Thoracic aorta (tissue), 2 donors: ENCODE measurements at places on chromosomes 1 and 21.

GRCh38 chr1:88825721-88826120, 65.6 kb downstream of the GTF2B start:
- H3K27ac ChIP-seq = no peak overlapping the region
- no peak for DNase-seq
- H3K36me3 ChIP-seq = no peaks in the 10 kb centered on the region
- no peak overlapping the region for H3K4me3 ChIP-seq

GRCh38 chr1:94831641-94832040, 11.5 kb downstream of the SLC44A3 start:
- no peaks in the 10 kb centered on the region for H3K36me3 ChIP-seq
- no peak overlapping the region for H3K4me3 ChIP-seq
- H3K4me1 ChIP-seq = no peaks in the 10 kb centered on the region
- no peak overlapping the region for H3K27ac ChIP-seq
- no peak for DNase-seq

GRCh38 chr1:51276286-51276685, 40.2 kb downstream of the RNF11 start:
- H3K4me1 ChIP-seq = peaks cover 7% of the 10 kb centered on the region
- no peaks in the 10 kb centered on the region for H3K36me3 ChIP-seq
- no peak for DNase-seq
- no peaks in the 10 kb centered on the region for H3K27me3 ChIP-seq

- H3K36me3 ChIP-seq = no peaks in the 10 kb centered on the region
- no peaks in the 10 kb centered on the region for H3K4me1 ChIP-seq
- no peak overlapping the region for H3K27ac ChIP-seq
- DNase-seq = no peak
Observed at GRCh38 chr1:205350124-205350523, 6.6 kb downstream of the KLHDC8A start.

- DNase-seq = no peak
- no peak overlapping the region for H3K27ac ChIP-seq
- no peaks in the 10 kb centered on the region for H3K4me1 ChIP-seq
- H3K36me3 ChIP-seq = no peaks in the 10 kb centered on the region
- no peak overlapping the region for H3K4me3 ChIP-seq
- no peaks in the 10 kb centered on the region for H3K27me3 ChIP-seq
Observed at GRCh38 chr1:29808141-29808995, 572.0 kb downstream of the PTPRU start.

GRCh38 chr1:183165456-183165855, 20.6 kb upstream of the LAMC2 start:
- no peaks in the 10 kb centered on the region for H3K4me1 ChIP-seq
- H3K4me3 ChIP-seq = no peak overlapping the region
- H3K27me3 ChIP-seq = no peaks in the 10 kb centered on the region
- DNase-seq = no peak
- H3K36me3 ChIP-seq = no peaks in the 10 kb centered on the region
- H3K27ac ChIP-seq = no peak overlapping the region

- H3K27ac ChIP-seq = no peak overlapping the region
- no peaks in the 10 kb centered on the region for H3K36me3 ChIP-seq
Observed at GRCh38 chr1:228030451-228031201, 23.8 kb downstream of the WNT3A start.

DNA sequence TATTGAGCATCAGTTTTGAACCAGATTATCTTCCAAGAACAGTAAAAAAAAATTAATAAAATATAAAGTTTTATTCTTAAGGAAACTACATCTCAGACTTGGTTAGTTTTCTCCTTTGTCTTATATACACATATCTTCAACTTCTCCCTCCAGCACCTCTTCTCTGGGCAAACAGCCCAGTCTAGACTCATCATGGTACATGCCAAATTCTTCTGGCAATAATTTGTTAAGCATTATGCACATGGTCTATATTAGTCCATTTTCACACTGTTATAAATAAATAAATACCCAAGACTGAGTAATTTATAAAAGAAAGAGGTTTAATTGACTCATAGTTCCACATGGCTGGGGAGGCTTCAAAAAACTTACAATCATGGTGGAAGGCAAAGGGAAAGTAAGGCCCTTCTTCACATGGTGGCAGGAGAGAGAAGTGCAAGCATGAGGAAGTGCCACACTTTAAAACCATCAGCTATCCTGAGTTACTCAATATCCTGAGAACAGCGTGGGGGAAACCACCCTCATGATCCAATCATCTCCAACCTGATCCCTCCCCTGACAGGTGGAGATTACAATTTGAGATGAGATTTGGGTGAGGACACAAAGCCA, 108.7 kb upstream of the RNPC3 start:
- H3K4me1 ChIP-seq = no peaks in the 10 kb centered on the region
- no peak for DNase-seq
- no peaks in the 10 kb centered on the region for H3K27me3 ChIP-seq
- no peak overlapping the region for H3K27ac ChIP-seq
- H3K4me3 ChIP-seq = no peak overlapping the region

DNA sequence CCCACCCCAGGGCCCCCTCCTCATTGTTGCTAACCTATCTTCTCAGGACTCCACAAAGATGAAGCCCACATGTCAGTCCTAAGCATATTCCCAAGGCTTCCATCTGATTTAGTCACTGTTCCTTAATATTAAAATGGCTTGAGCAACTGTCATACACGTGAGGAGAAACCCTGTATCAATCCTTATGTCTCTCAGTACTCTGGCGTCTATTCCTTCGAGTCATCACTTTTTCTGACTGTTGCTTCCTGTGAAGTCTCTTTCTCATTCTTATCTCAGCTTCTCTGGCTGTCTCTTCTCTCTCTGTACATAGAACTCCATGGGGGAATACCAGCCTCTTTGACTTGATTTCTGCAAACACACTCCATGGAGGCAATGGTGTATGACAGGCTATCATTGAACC, 98.4 kb downstream of the C4BPA start:
- H3K4me3 ChIP-seq = no peak overlapping the region
- no peak overlapping the region for H3K27ac ChIP-seq
- DNase-seq = no peak
- no peaks in the 10 kb centered on the region for H3K4me1 ChIP-seq

GRCh38 chr1:214473387-214473786, 78.0 kb downstream of the PTPN14 start:
- H3K27ac ChIP-seq = no peak overlapping the region
- H3K36me3 ChIP-seq = no peaks in the 10 kb centered on the region
- no peak overlapping the region for H3K4me3 ChIP-seq
- DNase-seq = no peak
- no peaks in the 10 kb centered on the region for H3K4me1 ChIP-seq
- H3K27me3 ChIP-seq = no peaks in the 10 kb centered on the region

- H3K36me3 ChIP-seq = no peaks in the 10 kb centered on the region
- no peaks in the 10 kb centered on the region for H3K4me1 ChIP-seq
- H3K4me3 ChIP-seq = no peak overlapping the region
Observed at GRCh38 chr1:67347688-67348472, 40.2 kb downstream of the IL12RB2 start.

DNA sequence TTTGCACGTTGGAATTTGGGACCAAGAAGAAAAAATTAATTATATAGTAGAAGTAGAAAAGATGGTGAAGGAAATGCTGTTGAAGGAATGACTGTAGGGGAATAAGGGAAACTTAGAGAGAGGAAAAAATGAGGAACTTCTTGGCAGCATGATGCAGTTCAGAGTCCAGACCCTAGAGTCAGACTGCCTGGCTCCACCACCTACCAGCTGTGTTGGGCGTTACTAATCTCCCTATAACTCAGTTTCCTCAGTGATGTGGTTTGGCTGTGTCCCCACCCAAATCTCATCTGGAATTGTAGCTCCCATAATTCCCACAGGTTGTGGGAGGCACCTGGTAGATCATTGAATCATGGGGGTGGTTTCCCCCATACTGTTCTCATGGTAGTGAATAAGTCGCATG, 1.3 kb upstream of the SELP start:
- no peaks in the 10 kb centered on the region for H3K36me3 ChIP-seq
- no peak overlapping the region for H3K27ac ChIP-seq
- H3K4me1 ChIP-seq = no peaks in the 10 kb centered on the region
- DNase-seq = no peak
- H3K4me3 ChIP-seq = no peak overlapping the region

DNA sequence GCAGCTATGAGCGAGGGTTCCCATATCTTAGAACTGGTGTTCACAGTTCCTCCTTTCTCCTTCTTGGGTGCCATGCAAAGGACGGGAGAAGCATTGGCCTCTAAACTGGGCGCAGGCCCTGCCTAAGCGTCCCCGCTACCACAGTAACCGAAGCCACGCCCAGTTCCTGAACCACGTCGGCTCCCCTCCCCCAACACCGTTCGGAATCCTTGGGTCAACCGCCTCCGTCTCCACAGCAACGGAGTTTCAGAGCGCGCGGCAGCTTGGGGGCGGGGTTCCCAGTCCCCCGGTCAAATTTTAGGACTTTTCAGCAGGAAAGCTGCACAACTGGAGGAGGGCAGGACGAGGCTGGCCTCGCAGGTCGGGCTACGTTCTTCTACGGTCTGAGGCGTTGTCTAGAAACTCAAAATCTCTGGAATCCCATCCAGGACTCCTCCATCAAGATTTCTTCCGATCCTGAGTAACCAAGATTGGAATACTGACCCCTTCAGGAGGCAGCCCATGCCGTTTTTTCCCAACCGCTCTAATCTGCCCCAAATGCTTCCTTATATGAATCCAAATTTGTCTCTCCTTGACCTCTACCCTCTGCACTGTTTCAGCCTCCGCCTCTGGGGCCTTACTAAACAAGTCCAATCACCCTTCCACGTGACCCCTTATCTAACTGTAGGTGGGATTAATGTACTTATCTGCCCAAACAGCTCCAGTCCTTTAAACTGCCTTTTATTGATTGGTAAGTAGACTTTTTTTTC, at the start of gene SPAG17:
Gene SPAG17, minus strand, starts transcription at position 145 of the 749 bp plus-strand sequence. Its CDS starts 71 bp downstream, at position 74.
- H3K4me3 ChIP-seq = peak within 1 kb of the TSS; percentile 52
- no peaks in the 10 kb centered on the region for H3K27me3 ChIP-seq
- no peaks in the 10 kb centered on the region for H3K36me3 ChIP-seq

- no peaks in the 10 kb centered on the region for H3K27me3 ChIP-seq
- H3K36me3 ChIP-seq = no peaks in the 10 kb centered on the region
- no peaks in the 10 kb centered on the region for H3K4me1 ChIP-seq
- no peak overlapping the region for H3K27ac ChIP-seq
- no peak for DNase-seq
Observed at GRCh38 chr21:35217504-35218060, 168.5 kb upstream of the RUNX1 start.

GRCh38 chr1:179677882-179678281, 65.2 kb upstream of the FAM163A start:
- no peak for DNase-seq
- no peaks in the 10 kb centered on the region for H3K27me3 ChIP-seq
- no peaks in the 10 kb centered on the region for H3K36me3 ChIP-seq
- no peaks in the 10 kb centered on the region for H3K4me1 ChIP-seq
- H3K4me3 ChIP-seq = no peak overlapping the region
- no peak overlapping the region for H3K27ac ChIP-seq

DNA sequence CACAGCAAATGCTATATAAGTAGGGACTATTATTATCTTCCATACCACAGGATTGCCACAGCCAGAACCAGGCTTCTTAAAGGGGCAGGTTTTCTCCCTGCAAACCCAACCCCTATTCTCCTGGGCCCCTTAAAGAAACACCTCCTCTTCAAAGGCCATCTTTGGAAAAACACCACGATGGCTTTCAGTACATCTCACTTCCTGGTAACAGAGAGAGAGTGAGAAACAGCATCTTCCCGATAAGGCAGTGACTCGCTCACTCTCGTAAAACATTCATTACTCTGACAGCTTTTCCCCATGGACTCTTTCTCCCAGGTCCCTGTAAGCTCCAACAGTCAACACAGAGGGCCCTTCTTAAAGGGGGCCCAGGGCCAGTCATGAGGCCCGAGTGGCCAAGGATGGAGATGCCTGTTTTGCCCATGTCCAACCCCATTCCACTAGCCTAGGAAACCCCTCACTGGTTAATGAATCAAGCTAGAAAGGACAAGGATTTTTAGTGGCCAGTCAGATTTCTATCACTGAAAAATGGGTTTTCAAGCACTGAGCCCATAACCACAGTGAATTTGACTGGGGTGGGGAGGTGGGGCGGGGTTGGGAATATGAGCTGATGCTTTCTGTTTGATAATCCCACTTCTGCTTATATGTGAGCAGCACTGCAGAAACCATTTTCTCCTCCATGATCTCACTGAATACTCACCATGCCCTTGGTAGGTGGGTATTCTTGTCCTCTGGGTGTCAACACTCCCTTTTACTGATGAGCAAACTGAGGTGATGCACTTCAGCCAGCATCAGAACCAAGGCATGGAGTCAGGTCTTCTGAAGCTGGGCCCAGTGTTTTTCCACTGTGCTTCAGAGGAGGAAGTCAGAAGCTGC, 3.6 kb upstream of the NAV1 start:
- H3K27me3 ChIP-seq = no peaks in the 10 kb centered on the region
- H3K4me3 ChIP-seq = peak overlapping the region; percentile 7
- no peak for DNase-seq
- H3K36me3 ChIP-seq = no peaks in the 10 kb centered on the region
- peaks cover 46% of the 10 kb centered on the region for H3K4me1 ChIP-seq

DNA sequence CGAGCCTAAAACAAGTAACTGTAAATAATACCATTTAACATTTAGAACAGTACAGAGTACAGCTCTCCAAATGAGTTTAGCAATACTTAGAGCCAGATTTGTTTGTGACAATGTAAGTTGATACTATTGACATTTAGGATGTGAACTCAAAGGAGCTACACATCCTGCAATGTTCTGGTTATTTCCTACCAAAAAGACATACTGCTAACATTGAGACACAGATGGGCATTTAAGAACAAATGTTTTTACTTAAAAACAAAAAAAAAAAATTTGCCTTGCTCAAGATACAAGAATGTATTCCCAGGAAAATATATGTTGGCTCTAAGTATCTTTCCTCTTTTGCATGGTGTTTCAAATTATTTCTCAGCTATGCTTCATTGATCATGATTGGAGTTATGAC, 1464.8 kb upstream of the PRMT6 start:
- H3K4me3 ChIP-seq = no peak overlapping the region
- no peak for DNase-seq
- no peak overlapping the region for H3K27ac ChIP-seq
- H3K27me3 ChIP-seq = no peaks in the 10 kb centered on the region

GRCh38 chr1:6625584-6626149, 999 bp downstream of the THAP3 start:
- DNase-seq = no peak
- peaks cover 44% of the 10 kb centered on the region for H3K36me3 ChIP-seq
- H3K4me1 ChIP-seq = peaks cover 9% of the 10 kb centered on the region
- no peaks in the 10 kb centered on the region for H3K27me3 ChIP-seq
- H3K4me3 ChIP-seq = peak overlapping the region; percentile 75

- peaks cover 30% of the 10 kb centered on the region for H3K36me3 ChIP-seq
- peak overlapping the region; percentile 88 for H3K27ac ChIP-seq
- no peaks in the 10 kb centered on the region for H3K27me3 ChIP-seq
- H3K4me1 ChIP-seq = peaks cover 30% of the 10 kb centered on the region
- no peak for DNase-seq
Observed at GRCh38 chr1:21256776-21257175, 33.5 kb downstream of the ECE1 start.

DNA sequence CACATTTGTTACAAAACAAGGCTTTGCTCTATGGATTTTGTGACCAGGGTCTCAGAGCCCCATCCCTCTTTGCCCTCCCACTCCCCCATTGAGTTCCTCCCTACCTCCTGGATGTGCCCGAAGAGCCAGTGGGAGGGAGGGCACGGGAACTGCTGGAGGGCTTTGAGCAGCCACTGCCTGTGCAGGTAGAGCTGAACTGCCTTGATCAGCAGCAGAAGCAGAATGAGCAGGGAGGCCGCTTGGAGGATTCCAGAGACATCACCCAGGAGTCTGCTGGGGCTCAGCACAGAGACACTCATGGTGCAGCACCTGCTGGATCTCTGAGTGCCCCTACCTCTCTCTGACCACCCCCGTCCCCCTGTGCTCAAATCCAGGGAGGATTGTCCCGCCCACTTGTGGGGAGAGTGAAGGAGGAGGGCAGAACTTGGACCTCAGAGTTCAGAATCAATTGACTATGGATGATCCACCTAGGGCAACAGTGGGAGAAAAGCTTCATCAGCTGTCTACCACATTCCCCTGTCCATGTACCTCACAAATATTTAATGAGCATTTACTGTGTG, at the start of gene CYP4A11:
Gene CYP4A11, minus strand, starts transcription at position 342 of the 560 bp plus-strand sequence. Its CDS starts 43 bp downstream, at position 299.
- H3K4me1 ChIP-seq = no peaks in the 10 kb centered on the region
- H3K27me3 ChIP-seq = no peaks in the 10 kb centered on the region
- no peaks in the 10 kb centered on the region for H3K36me3 ChIP-seq
- DNase-seq = no peak
